ENCODE measurements at places on chromosomes 5 and 9. TPM values are rescaled to one million over a fixed set of nuclear protein-coding genes. Genes with fewer than 3 reads are reported as not detected.
A peak's percentile ranks its signal among the peaks of the same experiment; 100 is the strongest.

DNA sequence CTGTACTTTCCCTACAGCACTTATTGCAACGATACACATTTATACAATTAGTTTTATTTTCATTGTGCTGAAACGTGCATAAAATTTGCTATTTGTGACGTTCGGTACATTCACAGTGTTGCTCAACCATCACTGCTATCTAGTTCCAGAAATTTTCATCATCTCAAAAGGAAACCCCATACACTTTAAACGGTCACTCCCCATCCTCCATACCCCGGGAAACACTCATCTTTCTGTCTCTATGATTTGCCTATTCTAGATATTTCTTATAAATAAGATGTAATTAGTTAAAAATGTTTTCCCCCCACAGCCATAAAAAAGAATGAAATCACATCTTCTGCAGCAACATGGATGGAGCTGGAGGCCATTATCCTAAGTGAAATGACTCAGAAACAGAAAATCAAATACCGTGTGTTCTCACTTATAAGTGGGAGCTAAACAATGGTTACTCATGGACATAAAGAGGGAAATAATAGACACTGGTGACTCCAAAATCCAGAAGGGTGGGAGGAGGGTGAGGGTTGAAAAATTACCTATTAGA, 40.2 kb upstream of the TEX48 start:
- no peak overlapping the region for H3K4me3 ChIP-seq
- peaks cover 7% of the 10 kb centered on the region for H3K36me3 ChIP-seq
- peaks cover 17% of the 10 kb centered on the region for H3K27me3 ChIP-seq
- H3K27ac ChIP-seq = no peak overlapping the region
- peaks cover 10% of the 10 kb centered on the region for H3K4me1 ChIP-seq

DNA sequence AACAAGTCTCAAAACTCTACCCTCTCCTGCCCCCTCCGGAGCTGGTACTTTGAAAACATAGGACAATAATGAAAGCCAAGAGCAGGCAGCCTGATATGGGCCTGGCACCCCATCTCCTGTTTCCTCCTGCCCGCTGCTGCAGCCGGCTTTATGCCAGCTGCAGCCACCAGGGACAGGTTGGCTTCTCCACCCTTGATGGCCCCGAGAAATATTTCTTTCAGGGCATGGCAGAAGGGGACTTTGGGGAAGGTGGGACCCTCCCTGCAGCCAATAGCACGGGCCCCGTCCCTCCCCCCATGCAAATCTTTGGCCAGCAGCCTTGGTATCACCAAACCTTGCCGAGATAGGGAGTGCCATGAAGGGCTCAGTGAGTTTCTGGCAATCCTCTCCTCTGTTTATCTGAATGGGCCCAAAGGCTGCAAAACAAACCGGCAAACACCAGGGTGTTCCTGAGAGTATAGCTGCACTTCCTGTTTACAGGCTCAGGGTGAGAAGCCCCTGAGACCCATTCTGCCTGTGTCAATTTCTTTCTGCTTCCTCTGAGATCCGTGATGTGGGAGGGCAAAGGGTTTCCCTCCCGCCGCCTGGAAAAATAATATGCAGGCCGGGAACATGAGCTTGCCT, 73.4 kb upstream of the BOD1 start:
- no peaks in the 10 kb centered on the region for H3K36me3 ChIP-seq
- no peaks in the 10 kb centered on the region for H3K27me3 ChIP-seq
- peaks cover 28% of the 10 kb centered on the region for H3K4me1 ChIP-seq
- DNase-seq = no peak
- H3K27ac ChIP-seq = peak overlapping the region; percentile 55

DNA sequence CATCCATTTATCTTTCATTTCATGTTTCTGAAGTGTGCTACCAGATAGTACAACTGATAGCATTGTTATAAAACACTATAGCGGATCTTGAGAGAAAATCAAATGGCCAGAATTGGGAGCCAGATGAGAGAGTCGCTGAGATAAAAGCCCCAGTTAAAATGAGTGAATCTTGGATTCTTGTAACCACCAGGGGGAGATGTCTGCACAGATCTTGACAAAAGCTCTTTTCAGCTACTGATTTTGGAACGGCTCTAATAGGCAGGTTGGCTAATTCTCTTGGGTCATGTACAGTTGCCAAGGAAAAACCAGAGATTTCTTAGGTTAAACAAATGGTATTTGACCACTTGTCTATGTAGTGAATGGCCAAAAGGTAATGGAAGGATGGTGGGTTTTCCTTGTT, 21.7 kb downstream of the F2RL2 start:
- H3K27ac ChIP-seq = no peak overlapping the region
- no peak for DNase-seq
- H3K36me3 ChIP-seq = no peaks in the 10 kb centered on the region
- no peaks in the 10 kb centered on the region for H3K27me3 ChIP-seq
- H3K4me3 ChIP-seq = no peak overlapping the region

- H3K4me1 ChIP-seq = no peaks in the 10 kb centered on the region
- DNase-seq = no peak
- no peaks in the 10 kb centered on the region for H3K27me3 ChIP-seq
- H3K27ac ChIP-seq = no peak overlapping the region
- H3K4me3 ChIP-seq = no peak overlapping the region
Observed at GRCh38 chr5:24747327-24747726, 102.5 kb upstream of the CDH10 start.

Gene SOWAHA
- 4.4 TPM for total RNA-seq

Gene ZNF608
- 37.4 TPM for total RNA-seq

GRCh38 chr9:119053070-119053469, 316.2 kb downstream of the BRINP1 start:
- no peaks in the 10 kb centered on the region for H3K36me3 ChIP-seq
- H3K27ac ChIP-seq = no peak overlapping the region
- no peaks in the 10 kb centered on the region for H3K4me1 ChIP-seq
- no peak for DNase-seq

Gene LMX1B
- 33.6 TPM for total RNA-seq

Gene TSLP
- not detected for total RNA-seq

GRCh38 chr5:159101685-159102084, 2.0 kb upstream of the EBF1 start:
- H3K27ac ChIP-seq = no peak overlapping the region
- H3K36me3 ChIP-seq = peaks cover 8% of the 10 kb centered on the region
- peak overlapping the region; percentile 94 for H3K4me3 ChIP-seq

Gene EQTN
- total RNA-seq = not detected

Gene UBTD2
- total RNA-seq = 32.8 TPM

DNA sequence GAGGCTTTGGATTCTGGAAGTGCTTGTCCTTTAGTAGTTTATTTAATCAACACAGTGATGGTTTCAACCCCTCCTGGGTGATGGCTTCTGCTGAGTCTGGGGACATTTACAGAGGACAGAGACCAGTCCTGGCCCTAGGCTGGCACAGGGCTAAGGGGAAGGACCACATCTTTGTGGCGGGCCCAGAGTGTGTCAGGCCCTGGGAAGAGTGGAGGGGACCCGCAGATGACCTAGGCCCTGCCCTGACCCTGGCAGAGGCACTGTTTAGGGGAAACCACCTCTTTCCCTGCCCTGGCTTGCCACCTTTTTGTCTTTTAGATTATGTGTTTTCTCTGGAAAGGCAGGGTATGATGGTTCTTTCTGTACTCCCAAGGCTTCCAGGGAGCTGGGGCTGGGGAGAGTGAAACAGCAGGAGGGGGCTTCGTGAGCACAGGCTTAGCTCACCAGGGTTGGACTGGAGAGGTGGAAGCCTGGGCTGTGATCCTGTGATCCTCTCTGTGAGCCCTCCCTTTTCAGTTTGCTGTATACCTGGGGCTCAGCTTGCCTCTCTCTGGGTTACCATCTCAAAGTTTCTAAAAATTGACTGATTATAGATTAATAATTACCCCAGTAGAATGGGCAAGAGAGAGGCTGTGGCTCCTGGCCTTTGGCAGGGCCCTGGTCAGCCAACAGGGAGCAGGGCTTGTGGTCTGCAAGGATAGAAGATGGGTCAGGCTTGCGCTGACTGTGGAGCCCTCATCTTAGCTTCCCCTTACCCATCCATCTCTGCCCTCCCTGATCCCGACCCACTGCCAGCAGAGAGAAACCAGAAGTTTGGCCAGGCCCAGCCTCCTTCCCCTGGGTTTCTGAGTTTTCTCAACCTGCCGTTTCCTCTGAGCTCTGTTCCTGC, 1.7 kb upstream of the SYNPO start:
- H3K27ac ChIP-seq = peak overlapping the region; percentile 8
- DNase-seq = no peak
- H3K4me1 ChIP-seq = peaks cover 70% of the 10 kb centered on the region
- H3K27me3 ChIP-seq = no peaks in the 10 kb centered on the region
- H3K36me3 ChIP-seq = no peaks in the 10 kb centered on the region

DNA sequence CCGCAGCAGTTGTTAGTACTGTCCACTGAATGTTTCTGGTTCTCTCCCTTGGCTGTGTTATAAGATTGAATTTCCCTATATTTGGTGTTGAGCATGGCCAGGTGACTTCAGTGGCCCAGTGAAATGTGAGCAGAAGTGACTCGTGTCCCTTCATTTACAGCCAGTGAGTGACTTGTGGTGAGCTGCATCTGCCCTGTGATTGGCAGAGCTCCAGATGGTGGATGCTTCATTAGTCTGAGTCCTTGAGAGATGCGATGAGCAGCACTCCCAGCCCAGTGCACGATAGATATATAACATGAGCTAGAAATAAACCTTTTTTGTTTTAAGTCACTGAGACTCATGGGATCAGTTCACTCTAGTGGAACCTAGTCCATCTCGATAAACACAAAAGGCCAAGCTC, 19.3 kb downstream of the PCSK5 start:
- H3K27me3 ChIP-seq = no peaks in the 10 kb centered on the region
- no peak for DNase-seq
- H3K4me1 ChIP-seq = peaks cover 4% of the 10 kb centered on the region
- H3K36me3 ChIP-seq = peaks cover 15% of the 10 kb centered on the region
- H3K27ac ChIP-seq = no peak overlapping the region
- H3K4me3 ChIP-seq = no peak overlapping the region

DNA sequence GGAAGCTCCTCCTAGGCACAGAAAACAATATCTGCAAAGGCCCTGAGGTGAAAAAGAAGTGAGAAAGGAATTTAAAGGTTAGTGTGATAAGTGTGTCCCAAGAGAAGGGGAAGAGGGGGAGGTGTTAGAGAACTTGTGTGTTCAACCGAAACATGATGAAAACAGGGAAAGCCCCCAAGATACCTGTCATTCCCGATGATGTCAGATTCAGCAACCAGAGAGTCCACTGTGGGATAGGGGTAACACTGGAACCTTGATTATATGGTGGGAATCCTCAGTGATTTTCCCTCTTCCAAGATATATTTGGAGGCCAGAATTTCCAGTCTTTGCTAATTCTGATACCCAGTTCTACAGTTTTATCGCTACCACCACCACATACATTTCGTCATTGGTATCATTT, 15.5 kb upstream of the BNC2 start:
- no peak overlapping the region for H3K27ac ChIP-seq
- H3K4me1 ChIP-seq = peaks cover 5% of the 10 kb centered on the region
- H3K36me3 ChIP-seq = no peaks in the 10 kb centered on the region

Gene ITK
- not detected for total RNA-seq

DNA sequence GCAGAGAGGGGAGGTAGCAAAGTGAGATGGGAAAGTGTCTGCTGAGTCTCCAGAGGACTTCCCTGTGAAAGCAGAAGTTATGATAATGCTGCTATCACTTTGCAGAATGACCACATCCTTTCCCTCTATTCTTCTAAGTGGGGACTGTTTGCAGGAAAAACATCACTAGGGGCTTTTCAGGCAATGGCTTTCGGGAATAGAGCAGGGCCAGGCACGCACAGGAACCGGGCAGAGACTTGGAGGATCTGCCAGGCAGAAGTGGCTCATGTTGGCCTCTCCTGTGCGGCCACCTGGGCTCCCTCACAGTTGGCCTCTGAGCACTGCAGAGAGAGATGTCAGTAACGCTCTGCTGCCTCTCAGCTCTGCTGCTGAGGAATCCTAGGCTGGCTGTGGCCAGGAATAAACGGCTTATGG, 214.7 kb downstream of the MAST4 start:
- peaks cover 27% of the 10 kb centered on the region for H3K27me3 ChIP-seq
- H3K27ac ChIP-seq = no peak overlapping the region
- DNase-seq = no peak
- H3K36me3 ChIP-seq = no peaks in the 10 kb centered on the region

DNA sequence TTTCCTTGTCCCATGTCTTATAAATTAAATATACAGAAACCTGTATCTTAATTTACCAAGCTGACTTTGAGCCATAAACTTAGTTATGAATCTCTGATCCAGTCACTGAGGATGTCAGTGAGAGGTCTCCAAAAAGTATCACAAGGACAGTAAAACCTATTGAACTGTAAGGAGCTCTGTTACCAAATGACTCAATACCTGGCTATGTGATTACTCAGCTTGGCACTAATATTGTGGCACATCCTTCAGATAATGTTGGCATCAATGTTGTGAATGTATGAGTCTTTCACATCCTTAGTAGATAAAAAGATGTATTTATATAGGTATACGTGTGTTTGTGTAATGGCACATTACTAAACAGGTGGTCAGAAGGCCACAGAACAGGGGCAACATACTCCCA, 18.0 kb upstream of the CAPSL start:
- peaks cover 12% of the 10 kb centered on the region for H3K27me3 ChIP-seq
- no peak for DNase-seq
- H3K27ac ChIP-seq = no peak overlapping the region
- no peaks in the 10 kb centered on the region for H3K4me1 ChIP-seq
